ENCODE measurements at places on chromosomes 6 and 20. TPM values are rescaled to one million over a fixed set of nuclear protein-coding genes. Genes with fewer than 3 reads are reported as not detected.

Gene EPHA7
- total RNA-seq, result 0.12 TPM

Gene PHACTR1
- total RNA-seq, result 1.6 TPM

GRCh38 chr6:56749632-56750151, 107.0 kb upstream of the DST start:
- peak; percentile 94 for ATAC-seq

Gene PRPH2
- 0.08 TPM for total RNA-seq

DNA sequence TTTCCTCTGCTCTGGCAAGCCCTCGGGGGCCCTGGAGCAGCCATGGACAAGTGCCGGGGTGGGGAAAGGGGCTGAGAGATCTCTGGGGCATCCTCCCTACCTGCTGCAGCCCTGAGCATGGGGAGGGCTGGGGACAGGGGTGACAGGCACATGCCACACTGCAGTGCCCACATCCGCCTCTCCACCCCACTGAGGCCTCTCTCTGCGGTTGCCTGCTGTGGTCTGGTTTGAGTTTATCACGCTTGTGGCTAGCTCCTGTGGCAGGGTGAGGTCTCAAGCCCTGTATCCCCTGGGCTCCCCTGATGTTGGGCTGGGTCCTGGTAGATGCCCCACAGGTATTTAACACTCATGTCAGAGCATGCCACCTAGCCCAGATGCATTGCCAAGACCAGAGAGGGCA, 52.9 kb upstream of the MLN start:
- ATAC-seq, result no peak

GRCh38 chr6:636488-636887, 20.4 kb downstream of the HUS1B start:
- ATAC-seq, result peak; percentile 34

DNA sequence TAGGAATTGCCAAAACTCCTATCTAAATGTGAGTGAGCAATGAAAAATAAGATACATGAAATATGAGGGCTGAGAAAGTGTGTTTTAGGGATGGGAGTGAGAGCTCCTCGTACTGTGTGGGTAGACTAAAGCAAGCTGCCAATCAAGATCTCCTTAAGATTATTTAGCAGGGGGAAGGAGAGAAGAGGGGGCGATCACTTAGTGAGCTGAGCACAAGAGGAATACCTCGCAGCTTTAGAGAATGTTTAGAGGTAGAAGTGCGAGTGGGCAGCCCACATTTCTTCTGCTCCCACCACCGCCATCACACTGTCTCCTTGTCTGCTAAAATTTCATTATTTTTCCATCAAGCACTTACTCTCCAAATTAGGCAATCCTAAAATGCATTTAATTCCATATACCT, 312.6 kb downstream of the ALDH8A1 start:
- no peak for ATAC-seq

Gene PTCRA
- total RNA-seq, result not detected
